Amniotic stem cell (primary cell): ENCODE measurements at places on chromosomes 1 and 21.

- no peak for DNase-seq
Measured at GRCh38 chr1:5388622-5389021, 603.6 kb downstream of the NPHP4 start.

DNA sequence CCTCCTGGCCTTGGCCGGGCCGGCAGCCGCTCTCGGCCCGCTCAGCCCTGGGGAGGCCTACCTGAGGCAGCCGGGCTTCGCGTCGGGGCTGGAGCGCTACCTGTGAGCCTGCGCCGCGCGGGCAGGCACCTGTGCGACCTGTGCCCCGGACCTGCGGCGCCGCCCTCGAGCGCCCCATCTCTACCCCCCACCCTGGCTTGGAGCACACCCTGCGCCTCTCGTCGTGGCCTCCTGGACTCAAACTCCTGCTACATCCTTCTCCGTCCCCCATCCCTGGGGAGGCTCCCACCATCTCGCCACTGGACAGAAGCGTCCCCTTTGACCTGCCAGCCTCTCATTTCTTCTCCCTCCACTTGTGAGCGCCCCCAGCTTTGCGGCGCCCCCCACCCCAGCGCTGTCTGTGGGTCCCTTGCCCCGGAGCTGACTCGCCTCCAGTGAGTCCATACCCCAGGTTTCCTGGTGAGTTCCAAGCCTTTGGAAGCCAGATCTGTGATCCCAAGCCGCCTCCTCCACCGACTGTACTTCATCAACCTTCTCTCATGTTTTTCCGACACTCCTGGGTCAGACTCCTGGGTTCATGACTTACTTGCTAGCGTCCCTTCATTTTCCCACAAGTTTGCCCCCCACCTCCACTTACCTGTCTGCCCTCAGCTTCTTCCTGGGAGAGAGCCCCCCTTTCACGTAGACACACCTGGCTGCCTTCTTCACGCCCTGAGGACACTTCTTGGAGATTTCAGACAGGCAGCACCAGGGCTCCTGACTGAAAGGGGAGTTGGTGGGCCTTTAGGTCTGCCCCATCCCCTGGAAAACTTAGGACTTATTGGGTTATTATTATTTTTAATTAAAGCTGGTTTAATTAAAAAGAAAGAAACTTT, 1.3 kb downstream of the FOXE3 start:
- no peak for DNase-seq

DNA sequence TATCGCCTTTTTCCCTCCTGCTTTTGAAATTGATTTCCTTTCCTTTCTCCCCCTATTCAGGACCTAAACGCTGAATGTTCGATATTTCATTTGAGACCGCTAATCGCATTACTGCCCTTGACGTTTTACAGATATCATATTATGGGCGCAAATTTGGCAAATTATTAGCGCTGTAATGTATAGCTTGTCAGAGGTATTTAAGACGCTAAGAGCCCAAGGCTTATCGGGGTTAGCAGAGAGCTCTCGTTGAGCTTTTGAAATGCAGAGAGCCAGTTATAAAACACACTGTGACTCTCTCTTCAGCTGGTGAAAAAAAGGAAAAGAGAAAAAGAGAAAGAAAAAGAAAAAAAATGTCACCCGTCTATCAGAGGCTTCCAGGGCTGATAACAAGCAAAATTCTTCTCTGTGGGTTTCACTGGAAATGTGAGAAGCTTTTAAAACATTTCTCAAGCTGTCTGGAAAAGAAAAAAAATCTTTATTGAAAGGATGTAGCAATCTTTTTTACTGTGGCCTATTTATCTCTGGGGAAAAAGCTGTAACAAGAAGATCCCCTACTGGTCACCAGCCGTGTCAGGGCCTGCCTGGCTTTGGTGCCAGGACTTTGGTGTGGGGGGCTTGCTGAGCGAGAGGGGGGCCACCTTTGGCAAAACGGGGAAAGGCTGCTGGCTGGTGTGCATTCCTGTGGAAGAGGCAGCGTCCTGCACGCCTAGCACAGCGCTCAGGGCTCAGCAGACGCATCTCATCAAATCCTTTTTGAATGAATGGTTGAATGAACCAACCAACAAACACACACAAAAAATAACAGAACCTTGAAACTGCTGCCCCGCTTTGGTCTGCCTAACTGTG, 119.8 kb downstream of the RNF220 start:
- DNase-seq, result no peak

GRCh38 chr1:162902416-162902815, 41.4 kb upstream of the CCDC190 start:
- no peak for DNase-seq

GRCh38 chr1:156246781-156247459, 936 bp downstream of the PAQR6 start:
- DNase-seq, result no peak

- DNase-seq, result no peak
Measured at GRCh38 chr1:60367532-60367931, 294.0 kb upstream of the C1orf87 start.

DNA sequence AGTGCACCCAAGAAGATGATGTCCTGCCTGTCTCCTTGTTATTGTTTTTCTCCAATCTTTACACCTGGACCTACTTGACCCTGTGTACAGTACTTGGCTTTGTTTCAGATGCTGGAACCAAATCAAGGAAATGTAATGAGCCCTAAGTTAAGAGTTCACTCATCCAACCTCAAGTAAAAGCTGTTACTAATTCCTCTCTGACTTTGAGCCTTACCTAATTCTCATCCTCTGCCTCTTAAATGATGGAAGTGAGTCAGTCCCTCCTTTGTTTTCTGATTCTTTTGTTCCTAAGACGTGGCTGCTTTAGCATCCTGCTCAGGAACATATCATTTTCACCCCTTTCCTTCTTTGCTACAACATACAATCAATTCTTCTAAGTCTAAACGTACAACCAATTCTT, 15.3 kb upstream of the PLA2G4A start:
- DNase-seq, result no peak
